HCEC 1CT (cell line): ENCODE measurements at places on chromosomes 1 and 21.

DNA sequence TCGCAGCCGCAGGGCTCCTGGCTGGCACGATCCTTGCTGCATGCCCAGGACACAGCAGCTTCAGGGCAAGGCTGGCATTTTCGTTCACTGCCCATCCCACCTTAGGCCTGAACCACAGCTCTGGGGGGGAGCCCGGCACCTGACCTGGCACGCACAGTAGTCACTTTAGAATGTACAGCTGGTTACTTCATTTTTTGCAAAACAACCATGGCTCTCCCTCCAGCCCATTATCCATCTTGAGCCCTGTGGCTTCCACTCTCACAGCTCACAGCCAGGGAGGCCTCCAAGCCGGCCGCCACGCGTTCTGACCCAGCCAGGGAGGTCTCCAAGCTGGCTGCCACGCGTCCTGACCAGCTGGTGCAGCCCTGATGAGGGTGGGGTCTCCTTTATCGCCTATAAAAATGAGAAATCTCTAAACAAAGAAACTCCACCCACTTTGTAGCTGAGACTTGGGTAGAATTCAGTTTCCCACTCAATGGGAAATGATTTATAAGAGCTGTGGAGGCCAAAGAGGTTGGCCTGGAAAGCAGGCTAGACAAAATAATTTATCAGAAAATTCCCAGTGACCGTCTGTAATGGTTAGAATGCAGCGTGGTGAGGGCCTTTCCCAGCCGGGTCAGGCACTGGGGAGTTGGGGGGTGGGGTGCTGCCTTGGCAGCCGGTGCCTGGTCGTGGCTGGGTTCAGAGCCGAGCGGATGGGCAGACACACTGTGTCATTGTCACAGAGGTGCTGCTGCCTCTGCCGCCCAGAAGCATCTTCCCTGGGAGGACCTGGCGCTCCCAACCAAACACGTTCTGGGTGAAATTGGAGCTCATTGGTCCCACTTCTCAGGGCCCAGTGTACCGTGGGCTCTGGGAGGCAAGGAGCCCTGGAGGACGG lies 54.6 kb upstream of the ACTRT2 start:
- DNase-seq = no peak

- no peak for DNase-seq
Observed at GRCh38 chr1:27161594-27161993, 6.7 kb upstream of the SLC9A1 start.

DNA sequence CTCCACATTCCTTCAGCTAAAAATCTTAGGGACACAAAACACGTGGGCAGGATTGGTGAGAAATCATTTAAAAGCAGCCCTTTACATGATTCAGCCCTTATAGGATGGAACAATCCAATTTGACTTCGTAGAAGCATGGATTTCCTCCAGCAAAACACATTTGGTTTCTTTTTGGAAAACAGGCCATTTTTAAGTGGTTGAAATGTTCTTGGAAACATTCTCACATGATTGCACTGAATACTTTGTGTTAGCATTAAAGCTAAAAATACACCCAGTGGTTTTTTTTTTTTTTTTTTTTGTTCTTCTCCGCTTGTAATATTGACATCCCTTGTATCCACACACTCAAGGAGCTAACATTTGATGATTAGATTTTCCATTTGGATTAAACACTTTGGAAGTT lies 42.1 kb upstream of the ABCG1 start:
- DNase-seq = no peak

DNA sequence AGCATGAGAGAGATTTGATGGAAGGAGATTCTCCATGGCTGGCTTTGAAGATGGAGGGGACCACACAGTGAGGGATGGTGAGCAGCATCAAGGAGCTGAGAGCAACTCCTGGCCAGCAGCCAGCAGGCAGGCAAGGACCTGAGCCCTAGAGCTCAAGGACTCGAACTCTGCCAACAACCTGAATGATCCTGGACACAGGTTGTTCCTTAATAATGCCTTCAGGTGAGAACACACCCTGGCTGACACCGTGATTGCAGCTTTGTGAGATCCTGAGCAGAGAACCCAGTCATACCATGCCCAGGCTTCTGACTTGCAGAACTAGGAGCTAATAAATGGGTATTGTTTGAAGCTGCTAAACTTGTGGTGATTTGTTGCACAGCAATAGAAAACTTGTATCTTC lies 183.1 kb downstream of the LMX1A start:
- no peak for DNase-seq

GRCh38 chr1:23698466-23698865 lies 6.9 kb downstream of the RPL11 start:
- no peak for DNase-seq

DNA sequence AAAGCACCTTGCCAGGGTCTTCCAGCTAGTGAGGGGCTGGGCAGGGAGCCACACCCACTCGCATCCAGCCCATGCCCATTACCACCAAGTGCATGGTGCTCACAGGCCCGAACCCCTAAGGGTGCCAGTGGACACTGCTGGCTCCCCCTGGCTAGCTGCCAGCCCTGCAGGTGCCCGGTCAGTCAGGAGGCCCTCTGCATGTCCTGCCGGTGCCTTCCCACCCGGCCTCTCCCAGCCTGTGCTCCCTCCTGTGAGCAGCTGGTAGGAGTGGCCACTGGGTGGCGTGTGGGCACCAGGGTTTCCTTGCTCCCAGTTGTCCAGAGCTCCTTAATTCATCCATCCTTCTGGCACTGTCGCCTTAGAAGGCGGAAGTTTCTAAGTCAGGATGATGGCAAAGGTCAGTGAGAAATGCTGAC lies 33.4 kb downstream of the QSOX1 start:
- DNase-seq = peak; percentile 45

DNA sequence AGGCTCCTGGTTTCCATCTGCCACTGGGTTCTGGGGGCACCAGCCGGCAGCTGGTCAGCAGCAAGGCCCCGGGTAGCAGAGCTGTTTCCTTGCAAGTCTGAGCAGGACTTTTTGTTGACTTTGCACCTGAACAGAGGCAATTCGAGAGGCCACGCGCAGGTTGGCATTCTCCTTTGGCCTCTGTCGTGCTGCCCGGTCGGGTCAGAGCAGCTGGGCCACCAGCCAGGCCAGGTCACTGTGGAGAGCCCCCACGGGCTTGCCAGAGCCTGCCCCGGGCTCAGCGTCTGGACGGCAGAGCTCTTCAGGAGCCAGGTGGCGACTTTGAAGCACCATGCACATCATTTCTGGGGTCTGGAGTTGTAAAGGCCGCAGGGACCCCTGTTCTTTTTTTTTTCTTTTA lies 28.4 kb upstream of the TMEM52 start:
- no peak for DNase-seq

GRCh38 chr1:61174060-61174795 lies 91.9 kb downstream of the NFIA start:
- no peak for DNase-seq

GRCh38 chr1:121518726-121519041 lies 333.9 kb downstream of the SRGAP2C start:
- DNase-seq = no peak

GRCh38 chr1:24390924-24391782 lies 22.4 kb downstream of the STPG1 start:
- DNase-seq = peak; percentile 80

GRCh38 chr1:78304761-78305160 lies 186.0 kb upstream of the PTGFR start:
- DNase-seq = no peak

- peak; percentile 57 for DNase-seq
Observed at GRCh38 chr1:84117868-84118267, 26.2 kb upstream of the PRKACB start.

GRCh38 chr1:8116894-8117264 lies 90.8 kb upstream of the ERRFI1 start:
- peak; percentile 78 for DNase-seq

DNA sequence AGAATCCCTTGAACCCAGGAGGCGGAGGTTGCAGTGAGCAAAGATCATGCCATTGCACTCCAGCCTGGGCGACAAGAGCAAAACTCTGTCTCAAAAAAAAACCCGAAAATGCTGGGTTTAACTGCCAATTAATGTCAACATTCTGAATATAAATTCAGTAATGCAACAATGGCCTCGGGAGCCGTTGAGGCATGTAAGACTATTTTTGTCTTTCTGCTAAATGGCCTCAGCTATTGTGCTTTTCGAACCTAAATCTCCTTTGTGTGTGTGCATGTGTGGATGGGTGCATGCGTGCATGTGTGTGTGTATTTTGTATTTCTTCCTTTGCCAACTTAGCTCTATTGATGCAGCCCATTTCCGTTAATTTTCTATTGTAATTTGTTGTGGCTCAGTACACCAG lies 31.6 kb downstream of the CLIC4 start:
- DNase-seq = no peak

GRCh38 chr21:41655259-41655658 lies 111.6 kb downstream of the RIPK4 start:
- no peak for DNase-seq

- no peak for DNase-seq
Observed at GRCh38 chr1:100461222-100461621, 76.7 kb upstream of the GPR88 start.

GRCh38 chr1:213444224-213444623 lies 393.2 kb downstream of the RPS6KC1 start:
- DNase-seq = no peak

- DNase-seq = peak; percentile 22
Observed at GRCh38 chr1:64623750-64624191, 121.1 kb upstream of the RAVER2 start.

DNA sequence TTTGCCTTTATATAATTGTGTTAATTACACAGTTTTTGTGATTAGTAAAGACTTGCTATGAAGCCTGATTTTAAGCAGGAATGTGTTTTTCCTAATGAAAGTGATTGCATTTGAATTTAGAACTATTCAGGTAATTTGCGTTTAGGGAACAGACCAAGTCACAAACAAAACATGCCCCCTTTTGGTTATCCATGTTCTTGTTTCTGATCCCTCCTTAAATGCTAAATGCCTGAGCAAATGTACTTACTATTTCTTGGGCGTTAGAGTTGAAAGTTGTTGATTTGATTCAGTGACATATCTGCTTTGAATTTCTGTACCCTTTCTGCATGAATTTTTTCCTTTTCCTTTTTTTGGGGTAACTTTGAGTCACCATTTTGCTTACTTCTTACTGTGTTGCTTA lies 5.2 kb downstream of the POU2F1 start:
- no peak for DNase-seq

- DNase-seq = peak; percentile 39
Observed at GRCh38 chr1:201358596-201358995, 18.9 kb downstream of the TNNT2 start.
